ENCODE measurements at places on chromosomes 2 and 18.

DNA sequence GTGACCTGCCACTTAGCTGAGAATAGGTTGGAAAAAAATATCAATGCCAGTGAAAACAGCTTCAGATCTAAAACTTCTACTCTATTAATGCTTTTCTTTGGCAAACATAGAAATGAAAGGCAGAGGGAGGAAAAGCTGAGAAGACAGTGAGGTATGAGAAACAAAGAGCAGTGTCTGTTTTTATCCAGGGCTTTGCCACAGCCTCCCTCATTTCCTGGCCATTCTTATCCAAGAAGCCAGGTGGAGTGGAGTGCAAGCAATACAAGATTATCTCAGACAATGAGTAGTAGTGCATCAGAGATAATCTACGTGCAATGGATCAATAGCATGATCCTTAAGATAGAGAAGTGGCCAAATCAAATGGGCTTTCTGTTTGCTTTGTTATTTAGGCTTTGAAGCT is 808.7 kb upstream of the PIK3C3 start:
- no peak for DNase-seq

- DNase-seq: no peak
Measured at GRCh38 chr18:30652387-30652786, 390.2 kb downstream of the DSC3 start.

- DNase-seq: no peak
Measured at GRCh38 chr2:136874258-136874657, 108.9 kb downstream of the THSD7B start.

DNA sequence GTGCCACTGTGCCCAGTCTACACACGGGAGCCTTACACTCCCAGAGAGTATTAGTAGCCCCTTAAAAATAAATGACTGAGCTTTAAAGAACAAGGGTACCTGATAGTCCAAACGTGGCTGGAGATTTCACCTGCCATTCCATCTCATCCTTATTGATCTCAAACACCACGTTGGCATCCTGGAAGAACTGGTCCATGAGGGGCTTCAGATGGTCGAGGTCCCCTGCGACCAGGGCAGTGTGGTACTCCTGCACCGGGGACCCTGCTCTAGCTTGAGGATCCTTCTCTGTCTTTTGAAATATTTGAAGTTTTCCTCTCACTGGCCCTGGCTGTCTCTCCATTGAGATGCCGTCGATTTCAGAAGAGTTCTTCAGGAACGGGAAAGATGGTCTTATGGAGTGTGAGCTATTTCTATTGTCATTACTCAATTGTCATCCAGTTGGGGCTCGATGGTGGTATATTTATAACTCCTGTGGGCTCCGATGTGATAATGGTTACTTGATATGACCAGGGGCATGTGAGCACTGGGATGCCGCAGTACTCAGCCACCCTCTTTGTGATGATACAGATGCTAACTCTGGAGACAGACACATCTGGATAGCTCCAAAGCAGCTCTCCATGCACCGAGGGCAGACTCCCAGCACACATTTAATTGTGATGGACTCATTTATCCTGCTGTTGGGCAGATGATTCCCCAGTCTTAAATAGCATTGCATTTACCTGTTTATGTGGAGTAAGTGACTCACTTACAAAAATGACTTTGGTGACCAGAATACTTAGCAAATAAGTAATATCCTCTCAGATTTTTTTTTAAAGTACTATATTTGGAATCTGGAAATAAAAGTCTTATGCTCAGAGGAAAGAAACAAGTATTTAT is 22.8 kb downstream of the ASB18 start:
- no peak for DNase-seq

- DNase-seq: no peak
Measured at GRCh38 chr18:74788657-74789056, 191.0 kb downstream of the ZNF407 start.
